ENCODE measurements at places on chromosomes 1 and 21.

DNA sequence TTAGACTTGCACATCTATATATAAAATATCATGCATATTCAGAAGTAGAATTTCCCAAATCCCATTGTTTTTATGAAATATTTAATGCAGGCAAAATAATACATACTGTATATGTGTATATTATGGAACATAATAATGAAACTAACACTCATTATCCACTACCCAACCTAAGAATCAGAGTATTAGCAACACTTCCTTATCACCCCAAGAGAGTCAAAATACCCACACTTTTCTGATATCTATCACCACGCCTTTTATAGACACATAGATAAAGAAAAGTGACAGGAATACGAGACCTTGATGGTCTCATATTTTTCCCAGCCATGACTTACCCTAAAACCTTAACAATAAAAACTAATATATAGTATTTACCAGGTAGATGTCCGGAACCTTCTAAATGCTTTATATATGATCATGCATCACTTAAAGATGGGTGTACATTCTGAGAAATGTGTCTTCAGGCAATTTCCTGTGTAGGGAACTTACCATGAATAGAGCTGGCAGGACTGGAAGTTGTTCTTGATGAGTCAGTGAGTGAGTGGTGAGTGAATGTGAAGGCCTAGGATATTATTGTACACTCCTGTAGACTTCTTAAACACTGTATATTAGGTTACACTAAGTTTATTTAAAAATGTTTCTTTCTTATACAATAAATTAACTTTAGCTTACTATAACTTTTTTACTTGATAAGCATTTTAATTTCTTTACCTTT lies 45.5 kb downstream of the TNFSF4 start:
- no peak for DNase-seq

DNA sequence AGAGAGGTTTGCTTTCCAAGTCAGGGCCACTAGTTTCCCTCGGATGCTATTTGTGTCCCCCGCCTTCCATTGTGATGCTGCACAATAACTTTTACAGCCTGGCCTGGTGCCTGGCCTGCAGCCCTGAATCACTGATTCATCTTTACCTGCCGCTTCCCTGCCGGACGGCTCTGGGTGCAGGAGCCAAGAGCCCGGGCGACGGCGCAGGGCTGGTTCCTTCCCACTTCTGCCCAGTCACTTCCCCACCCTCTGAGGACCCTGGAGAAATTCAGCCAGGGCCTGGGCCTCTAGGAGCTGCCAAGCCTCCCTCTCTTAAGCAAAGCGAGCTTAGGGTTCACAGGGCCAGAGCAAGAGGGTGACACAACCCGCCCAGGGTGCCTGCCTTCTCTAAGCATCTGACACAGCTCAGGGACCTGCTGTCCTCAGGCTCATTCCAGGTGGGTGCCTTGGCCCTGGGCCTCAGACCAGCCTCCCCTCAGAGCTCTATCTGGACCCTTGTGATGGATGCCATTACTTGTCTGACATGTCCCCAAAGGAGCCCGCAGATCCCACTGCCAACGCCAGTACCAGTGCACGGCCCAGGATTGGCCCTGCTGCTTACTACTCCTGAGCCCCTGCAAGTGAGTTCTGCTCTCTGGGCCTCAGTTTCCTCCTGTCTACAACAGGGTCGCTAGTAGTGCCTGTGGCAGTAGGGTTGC lies 381.0 kb upstream of the VAMP3 start:
- DNase-seq = no peak

GRCh38 chr1:53580009-53580400 lies 120.8 kb downstream of the DMRTB1 start:
- peak; percentile 14 for DNase-seq

DNA sequence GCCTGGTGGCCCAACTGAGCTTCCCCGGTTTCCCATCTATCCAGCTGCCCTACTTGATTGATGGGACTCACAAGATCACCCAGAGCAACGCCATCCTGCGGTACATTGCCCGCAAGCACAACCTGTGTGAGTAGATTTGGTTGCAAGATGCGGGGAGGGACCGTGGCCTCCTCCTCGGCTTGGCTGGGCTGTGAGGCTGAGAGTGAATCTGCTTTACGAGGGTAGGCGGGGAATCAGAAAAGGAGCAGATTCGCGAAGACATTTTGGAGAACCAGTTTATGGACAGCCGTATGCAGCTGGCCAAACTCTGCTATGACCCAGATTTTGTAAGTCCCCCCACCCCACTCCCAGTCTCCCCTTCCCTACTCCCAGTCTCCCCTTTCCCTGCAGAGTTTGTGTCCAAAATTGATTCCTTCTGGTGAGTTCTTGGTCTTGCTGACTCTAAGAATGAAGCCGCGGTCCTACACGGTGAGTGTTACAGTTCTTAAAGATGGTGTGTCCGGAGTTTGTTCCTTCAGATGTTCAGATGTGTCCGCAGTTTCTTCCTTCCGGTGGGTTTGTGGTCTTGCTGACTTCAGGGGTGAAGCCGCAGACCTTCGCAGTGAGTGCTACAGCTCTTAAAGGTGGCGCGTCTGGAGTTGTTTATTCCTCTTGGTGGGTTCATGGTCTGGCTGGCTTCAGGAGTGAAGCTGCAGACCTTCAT lies 1.5 kb downstream of the GSTM2 start:
- DNase-seq = no peak

- DNase-seq = no peak
Measured at GRCh38 chr1:39466413-39467107, 24.9 kb upstream of the BMP8A start.

- DNase-seq = no peak
Measured at GRCh38 chr1:177857285-177857684, 112.6 kb downstream of the SEC16B start.

GRCh38 chr1:208497866-208498541 lies 253.8 kb upstream of the PLXNA2 start:
- no peak for DNase-seq

DNA sequence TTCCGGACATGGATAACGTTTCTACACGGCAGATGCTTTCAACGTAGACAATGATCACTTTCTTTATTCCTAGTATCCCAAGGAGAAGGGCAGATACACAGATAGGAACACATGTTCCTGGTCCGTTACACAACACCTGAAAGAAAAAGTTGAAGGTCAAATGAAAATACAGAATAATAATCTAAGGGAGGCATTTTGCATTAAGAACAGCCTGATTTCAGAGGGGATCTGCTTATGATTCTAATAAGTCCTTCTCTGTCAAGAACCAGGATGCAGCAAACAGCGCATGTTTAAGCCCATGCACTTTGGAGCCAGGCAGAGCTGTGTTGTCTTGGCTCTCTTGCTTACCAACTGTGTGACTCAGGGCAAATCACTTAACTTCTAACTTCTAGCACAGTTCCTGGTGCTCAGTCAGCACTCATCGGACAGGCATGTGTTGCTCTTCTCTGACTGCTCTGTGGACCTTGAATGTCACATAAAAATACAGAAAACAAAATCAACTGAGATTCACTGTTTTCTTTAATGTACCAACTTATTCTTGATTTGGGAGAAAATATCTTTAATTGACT lies 56.3 kb upstream of the CNN3 start:
- DNase-seq = no peak

DNA sequence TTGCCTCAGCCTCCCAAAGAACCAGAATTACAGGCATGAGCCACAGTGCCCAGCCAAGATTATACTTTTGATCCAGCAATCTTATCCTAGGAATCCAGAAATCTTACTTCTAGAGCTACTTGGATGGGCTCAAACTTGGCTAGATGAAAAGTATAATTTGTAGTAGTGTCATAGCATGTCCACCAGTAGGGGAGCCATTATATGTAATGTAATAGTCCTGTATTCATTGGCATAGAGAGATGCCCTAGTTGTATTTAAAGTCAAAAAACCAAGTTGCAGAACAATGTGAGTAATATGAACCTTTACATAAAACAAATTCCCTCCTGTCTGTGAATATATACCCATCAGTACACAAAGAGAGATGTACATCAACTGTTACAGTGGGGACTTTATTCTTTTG lies 83.9 kb downstream of the NOS1AP start:
- no peak for DNase-seq

DNA sequence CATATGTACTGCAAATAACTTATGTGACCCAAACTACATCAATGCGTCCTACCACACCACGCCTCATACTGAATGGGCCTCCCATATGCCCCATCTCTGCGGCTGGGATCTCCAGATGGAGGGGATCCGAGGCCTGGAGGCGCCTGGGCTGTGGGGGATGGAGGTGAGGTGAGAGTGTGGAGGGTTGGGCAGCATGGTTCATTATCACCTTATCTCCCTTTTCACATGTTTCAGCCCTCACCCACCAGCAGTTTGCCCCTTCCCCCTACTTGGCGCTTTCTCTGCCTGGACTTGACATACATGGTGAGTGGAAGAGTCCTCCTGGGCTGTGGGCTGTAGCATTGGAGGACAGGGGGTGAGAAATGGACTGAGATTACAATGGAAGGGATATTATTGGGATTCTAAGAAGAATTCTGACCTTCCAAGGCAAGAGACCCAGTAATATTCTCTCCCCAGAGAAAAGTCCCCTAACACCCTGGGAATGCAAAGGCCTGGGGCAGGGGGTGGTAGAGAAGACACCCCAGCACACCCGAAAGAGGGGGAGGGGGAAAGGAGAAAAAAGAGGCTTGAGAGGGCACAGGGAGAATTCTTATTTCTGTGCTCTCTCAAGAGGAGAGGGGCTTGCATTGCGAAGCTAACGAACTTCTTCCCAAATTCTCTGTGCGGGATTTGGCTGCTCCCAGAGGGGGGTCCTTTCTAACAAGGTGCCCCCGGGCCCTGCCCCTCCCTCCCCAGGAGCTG lies 61.4 kb downstream of the MEF2D start:
- no peak for DNase-seq

GRCh38 chr1:63917571-63918417 lies 144.0 kb downstream of the ROR1 start:
- no peak for DNase-seq

GRCh38 chr1:228810878-228811711 lies 75.8 kb downstream of the RHOU start:
- DNase-seq = no peak

DNA sequence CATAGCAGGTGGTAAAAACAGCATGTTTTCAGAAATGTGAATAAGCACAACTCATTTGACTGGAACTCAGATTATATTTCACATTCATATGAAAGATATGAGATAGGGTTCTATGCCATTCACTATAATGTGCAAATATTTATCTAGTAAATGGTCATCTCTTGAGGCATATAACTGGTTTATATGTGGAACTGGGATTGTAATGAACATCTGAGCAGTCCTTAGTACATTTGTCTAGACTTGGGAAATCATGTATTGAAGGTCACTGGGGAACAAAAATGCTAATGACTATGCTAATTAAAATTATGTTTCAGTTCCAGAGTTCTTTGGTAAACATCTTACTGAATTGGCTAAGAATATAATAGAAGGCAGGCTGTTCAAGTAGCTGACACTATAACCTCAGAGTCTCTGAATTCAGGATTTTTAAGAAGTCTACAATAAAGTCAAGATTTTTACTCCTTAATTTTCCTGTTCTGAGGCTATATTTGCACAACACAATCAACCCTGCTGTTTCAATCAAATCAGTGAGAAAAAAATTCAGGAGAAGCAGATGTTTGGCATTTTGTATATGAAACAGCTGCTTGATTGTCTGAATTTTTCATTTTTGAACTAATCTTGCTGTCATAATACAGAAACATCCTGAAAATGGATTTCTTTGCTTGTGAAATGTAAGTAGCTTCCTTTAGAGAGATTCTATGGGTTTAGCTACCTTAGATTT lies 244.8 kb upstream of the RGS18 start:
- DNase-seq = no peak

- no peak for DNase-seq
Measured at GRCh38 chr1:228911225-228912210, 176.2 kb downstream of the RHOU start.

- DNase-seq = no peak
Measured at GRCh38 chr1:61141288-61142042, 59.1 kb downstream of the NFIA start.

GRCh38 chr1:232142403-232143314 lies 487.3 kb downstream of the SIPA1L2 start:
- no peak for DNase-seq

DNA sequence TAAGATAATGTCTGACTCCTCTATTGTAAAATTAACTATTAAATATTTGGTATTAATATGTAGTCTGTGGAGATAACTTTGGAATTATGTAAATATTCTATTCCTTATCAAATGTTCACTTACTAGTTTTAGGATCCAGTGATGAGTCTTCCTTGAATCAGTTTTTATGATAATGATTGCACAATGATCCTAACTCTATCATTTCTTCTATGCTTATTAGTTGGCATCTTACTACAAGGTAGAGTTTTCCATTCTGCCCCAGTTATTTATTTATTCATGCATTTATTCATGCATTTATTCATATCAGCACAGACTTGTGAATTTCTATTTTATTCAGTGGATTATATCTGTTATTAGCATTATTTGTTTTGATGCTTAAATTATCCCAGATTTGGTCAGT lies 7.4 kb upstream of the MGST3 start:
- no peak for DNase-seq

DNA sequence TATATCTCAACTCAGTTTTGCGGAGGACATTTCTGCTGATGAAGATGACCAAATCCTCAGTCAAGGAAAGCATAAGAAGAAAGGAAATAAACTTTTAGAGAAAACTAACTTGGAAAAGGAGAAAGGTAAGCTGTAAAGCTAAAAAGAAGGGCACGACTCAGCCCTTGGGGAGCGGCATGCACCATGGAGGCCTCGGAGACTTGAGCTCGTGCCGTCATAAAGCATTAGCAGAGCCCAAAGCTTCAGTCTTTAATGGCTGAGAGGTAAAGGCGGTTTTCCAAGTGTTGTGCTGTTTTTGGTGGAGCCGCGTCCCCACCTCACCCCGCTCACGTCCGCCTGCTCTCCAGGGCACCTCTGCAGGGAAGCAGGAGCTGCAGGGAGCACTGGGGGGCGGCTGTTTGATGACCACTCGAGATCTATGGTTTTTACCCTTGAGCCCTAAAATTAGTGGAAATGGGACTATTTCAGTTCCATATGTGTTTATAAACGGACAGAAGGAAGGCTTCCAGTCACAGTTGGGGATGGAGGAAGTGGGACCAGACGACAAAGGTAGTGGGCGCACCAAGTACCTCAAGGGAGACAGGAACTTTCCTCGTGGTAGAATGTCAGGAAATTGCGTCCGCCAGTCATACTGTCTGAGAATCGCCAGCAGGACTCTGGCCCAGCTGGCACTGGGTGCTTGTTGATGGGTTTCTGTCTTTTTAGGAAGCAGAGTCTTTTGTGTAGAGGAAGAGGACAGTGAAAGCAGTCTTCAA lies 27.6 kb downstream of the RRP1B start:
- DNase-seq = no peak

- no peak for DNase-seq
Measured at GRCh38 chr1:43505077-43505780, 25.5 kb upstream of the PTPRF start.

GRCh38 chr1:161307230-161307768 lies 2.5 kb downstream of the MPZ start:
- DNase-seq = peak; percentile 17

DNA sequence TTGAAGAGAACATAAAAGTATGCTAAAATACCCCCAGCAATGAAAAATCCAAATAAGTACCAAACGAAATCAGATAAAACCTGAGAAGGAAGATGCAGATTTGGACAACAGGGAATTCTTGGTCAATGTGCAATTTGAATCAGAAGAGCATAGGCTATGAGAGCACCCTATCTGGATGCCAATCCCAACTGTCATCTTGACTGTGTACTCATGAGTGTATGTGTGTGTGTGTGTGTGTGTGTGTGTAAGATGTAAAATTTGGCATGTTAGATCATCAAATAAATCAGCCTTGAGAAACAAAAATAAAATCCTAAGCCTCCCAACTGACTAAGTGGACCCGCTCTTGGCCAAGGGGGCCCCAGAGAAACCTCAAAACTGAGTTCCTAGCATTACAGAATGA lies 18.0 kb upstream of the SPRR2G start:
- DNase-seq = no peak

All from CD4-positive, alpha-beta T cell treated with Interleukin-15 for 1 hour (primary cell).